CD4-positive, alpha-beta T cell treated with Interleukin-2 at 100 ng/mL for 4 hours (primary cell): ENCODE measurements at places on chromosomes 7 and 10.

GRCh38 chr10:124306922-124307371 lies 111.8 kb downstream of the OAT start:
- no peak for DNase-seq

- DNase-seq, result no peak
Measured at GRCh38 chr10:93131986-93132385, 58.3 kb downstream of the CYP26A1 start.

DNA sequence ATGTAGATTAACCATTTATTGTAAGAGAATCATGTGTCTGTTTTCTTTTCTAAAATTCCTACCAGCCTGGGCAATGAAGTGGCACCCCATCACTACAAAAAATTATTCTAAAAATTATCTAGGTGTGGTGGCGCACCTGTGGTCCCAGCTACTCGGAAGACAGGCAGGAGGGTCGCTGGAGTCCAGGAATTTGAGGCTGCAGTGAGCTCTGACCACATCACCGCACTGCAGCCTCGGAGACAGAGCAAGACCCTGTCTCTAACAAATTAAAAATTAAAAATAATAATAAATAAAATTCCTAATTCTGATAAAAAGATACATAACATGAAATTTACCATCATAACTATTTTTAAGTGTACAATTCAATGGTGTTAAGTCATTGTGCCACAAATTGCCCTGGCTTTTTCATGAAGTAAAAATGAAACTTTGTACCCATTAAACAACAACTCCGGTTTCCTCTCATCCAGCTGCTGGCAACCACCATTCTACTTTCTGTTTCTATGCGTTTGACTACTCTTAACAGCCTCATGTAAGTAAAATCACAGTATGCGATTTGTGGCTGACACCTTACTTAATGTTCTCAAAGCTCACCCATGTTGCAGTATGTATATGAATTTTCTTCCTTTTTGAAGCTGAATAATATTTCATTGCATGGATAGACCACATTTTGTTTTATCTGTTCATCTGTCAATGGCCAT lies 20.6 kb upstream of the USP6NL start:
- DNase-seq, result peak; percentile 39

DNA sequence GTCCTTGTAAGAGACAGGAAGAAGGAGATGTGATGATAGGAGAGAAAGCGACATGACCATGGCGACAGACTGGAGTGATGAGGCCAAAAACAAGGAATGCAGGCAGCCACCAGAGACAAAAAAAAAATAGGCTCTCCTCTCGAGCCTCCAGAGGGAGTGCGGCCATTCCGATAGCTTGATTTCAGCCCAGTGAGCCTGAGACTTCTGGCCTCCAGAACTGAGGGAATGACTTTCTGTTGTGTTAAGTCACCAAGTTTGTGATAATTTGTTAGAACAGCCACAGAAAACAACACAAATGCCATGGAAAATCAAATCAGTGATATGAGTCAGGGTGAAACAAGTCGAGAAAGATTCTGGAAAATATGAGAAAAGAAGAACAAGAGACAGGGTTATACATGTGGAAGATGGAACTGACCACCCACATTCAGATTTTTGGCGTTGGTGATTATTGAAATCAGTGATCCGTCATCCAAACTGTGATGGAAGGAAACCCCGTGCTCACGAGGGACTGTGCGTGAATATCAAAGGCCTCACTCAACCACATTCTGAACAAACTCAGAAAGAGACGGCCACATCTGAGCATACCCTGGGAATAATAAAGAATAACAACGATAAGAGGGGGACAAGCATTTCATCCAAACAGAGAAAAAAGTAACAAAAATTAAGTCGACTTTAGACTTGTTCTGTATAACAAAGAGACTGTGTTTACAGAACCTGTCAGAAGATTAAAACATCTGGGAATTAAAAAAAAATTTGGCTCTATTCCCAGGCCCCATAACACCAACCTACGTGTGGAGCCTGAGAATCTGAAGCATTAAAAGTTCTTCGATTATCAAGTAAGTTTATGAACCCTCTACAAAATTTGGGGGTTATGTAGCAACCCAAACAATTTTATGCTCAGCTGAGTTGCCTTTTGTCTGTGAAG lies 72.1 kb downstream of the EEPD1 start:
- DNase-seq, result no peak

GRCh38 chr7:116426428-116427156 lies 72.9 kb upstream of the CAV2 start:
- DNase-seq, result no peak
